ENCODE measurements at places on chromosomes 3 and 15. TPM values are rescaled to one million over a fixed set of nuclear protein-coding genes. Genes with fewer than 3 reads are reported as not detected.

LDHAL6B gene
- not detected for total RNA-seq

SMARCC1 gene
- 75.2 TPM for total RNA-seq

GOLGA8M gene
- total RNA-seq: 1.0 TPM

COX17 gene
- 24.5 TPM for total RNA-seq
